ENCODE measurements at places on chromosomes 5 and 9.

GRCh38 chr9:114282926-114283325 is 40.0 kb upstream of the ORM1 start:
- no peak for DNase-seq

GRCh38 chr9:109497226-109498153 is 617 bp downstream of the PTPN3 start:
- DNase-seq: no peak

DNA sequence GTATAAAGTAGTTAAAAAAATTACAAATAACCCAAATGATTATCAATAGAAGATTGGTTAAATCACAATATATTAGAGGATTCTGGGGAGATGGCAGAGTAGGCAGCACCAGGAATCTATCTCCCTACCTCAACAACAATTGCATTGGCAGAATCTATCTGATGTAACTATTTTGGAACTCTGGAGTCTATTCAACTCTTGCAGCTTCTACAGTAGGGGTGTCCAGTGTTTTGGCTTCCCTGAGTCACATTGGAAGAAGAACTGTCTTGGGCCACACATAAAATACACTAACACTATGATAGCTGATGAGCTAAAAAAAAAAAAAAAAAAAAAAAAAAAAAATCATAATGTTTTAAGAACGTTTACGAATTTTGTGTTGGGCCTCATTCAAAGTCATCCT is 29.2 kb upstream of the ECM2 start:
- DNase-seq: no peak

DNA sequence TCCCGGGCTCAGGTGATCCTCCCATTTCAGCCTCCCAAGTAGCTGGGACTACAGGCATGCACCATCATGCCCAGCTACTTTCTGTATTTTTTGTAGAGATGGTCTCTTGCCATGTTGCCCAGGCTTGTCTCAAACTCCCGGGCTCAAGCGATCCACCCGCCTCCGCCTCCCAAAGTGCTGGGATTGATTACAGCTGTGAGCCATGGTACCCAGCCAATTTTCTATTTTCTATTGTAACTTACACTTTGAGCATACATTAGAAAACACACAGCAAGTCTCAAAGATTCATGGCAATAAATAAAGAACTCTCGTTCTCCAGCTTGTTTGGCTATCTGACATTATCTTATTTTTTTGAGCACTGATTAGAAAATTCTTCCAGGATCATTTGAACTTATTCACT is 228.7 kb downstream of the ADAMTS6 start:
- no peak for DNase-seq

DNA sequence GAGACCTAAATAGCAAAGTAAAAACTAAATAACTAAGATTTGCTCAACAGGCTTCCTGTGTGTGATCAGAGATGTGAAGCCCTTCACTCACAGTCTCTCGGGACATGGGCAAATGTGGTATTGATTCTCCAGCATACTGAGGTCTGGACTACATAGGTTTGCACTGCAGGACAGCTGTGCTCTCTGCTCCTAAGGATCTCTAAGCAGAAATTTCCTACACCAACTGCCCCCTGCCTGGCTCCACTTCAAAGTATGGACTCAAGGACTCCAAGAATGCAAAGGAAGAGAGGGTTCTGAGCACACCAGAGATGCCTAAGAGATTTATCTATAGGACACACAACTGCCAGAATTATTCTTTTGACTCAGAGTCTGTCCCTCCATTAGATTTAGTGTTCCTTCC is 487.2 kb downstream of the SEMA5A start:
- DNase-seq: no peak

DNA sequence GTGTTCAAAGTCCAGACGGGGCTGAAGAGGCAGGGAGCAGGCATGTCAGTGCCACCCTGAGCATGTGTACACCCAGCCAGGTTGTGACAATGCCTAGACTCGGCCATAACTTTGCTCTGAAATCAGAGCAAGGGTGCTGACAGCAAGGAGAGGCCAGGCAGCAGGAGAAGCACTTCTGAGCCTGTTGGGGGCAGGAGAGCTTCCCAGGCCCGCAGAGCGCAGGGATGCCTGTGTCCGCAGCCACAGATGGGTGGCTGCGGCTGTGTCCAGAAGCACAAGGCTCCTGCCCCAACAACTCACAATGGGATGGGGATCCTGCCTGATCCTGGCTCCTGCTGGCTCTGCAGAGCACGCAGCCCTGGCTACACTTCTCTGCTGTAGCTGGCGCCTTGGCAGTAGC is 373.9 kb downstream of the CHSY3 start:
- no peak for DNase-seq

GRCh38 chr9:98974994-98975712 is 31.4 kb downstream of the COL15A1 start:
- DNase-seq: peak; percentile 66

DNA sequence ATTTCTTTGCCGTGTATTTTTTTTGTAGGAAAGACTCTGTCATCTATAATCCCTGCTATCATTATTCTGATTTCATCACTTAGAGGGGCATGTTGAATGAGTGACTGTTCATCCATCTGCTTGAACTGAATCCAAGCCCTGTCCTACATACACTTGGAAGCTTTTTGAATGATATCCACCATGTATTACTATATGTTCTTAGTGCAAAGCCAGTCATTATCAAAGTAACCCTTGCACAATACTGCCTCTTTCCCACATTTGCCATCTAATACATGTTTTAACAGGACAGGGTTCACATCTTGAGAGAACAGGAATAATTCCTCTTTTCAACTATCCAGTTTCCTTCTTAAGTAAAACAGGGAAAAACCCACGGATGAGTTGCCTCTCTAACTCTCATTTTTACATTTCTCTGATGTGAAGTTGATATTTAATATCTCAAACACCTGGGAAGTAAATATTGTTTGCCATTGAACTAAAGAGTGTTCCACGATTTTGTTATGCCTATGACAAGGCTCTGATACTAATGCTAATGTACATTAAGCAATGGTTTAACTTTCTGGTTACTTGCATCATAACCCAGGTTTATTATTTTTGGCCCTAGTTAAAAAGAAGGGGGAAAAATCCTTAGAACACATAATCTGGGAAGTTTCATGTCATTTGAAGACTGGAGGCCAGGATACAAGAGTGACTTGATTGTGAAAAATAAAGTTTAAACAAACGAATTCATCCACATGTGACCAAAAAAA is 103.7 kb upstream of the TARS1 start:
- no peak for DNase-seq

- DNase-seq: no peak
Measured at GRCh38 chr5:151684690-151685361, 1.9 kb downstream of the SPARC start.

- DNase-seq: no peak
Measured at GRCh38 chr9:114098936-114099668, at the start of gene KIF12. Gene KIF12, minus strand, starts transcription at chr9:114099292. Its CDS starts 16 bp downstream, at chr9:114099276.

- no peak for DNase-seq
Measured at GRCh38 chr9:93954434-93955061, 607 bp downstream of the BARX1 start.

DNA sequence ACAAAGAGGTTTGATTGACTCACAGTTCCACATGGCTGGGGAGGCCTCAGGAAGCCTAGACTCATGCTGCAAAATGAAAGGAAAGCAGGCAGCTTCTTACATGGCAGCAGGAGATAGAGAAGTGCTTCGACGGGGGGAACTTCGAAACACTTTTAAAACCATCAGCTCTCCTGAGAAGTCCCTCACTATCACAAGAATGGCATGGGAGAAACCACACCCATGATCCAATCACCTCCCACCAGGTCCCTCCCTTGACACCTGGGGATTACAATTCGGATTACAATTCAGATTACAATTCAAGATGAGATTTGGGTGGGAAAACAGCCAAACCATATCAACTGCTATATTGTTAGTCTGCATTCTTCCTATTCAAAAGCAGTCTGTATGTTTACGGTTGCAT is 322.3 kb upstream of the ISL1 start:
- no peak for DNase-seq

GRCh38 chr9:94081435-94081834 is 2.8 kb upstream of the PTPDC1 start:
- DNase-seq: no peak

- no peak for DNase-seq
Measured at GRCh38 chr5:111998871-111999270, 241.9 kb upstream of the NREP start.
